Astrocyte (in vitro differentiated cells and primary cell): ENCODE measurements at places on chromosomes 3 and 15. TPM values are rescaled to one million over a fixed set of nuclear protein-coding genes. Genes with fewer than 3 reads are reported as not detected.
A peak's percentile ranks its signal among the peaks of the same experiment; 100 is the strongest.

The EEF1AKMT4 gene
- 7.2 TPM in 2 replicates for total RNA-seq

The SLC9C1 gene
- total RNA-seq = not detected in 2 replicates

The CCDC9B gene
- 9.8 and 10.1 TPM in 2 replicates for total RNA-seq

DNA sequence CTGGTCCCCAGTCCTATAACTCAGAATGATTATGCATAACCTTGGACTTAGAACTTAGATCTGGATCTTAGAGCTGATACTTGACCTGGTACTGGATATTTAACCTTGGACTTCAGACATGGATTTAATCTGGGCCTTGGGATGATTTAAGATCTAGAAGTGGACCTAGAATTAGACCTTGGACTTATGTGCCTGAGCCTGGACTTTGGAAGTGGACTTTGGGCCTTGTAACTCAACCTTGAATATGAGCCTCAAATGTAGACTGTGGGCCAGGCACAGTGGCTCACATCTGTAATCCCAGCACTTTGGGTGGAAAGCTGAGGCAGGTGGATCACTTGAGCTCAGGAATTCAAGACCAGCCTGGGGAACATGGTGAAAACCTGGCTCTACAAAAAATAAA lies 46.1 kb downstream of the ZNF589 start:
- DNase-seq = no peak

DNA sequence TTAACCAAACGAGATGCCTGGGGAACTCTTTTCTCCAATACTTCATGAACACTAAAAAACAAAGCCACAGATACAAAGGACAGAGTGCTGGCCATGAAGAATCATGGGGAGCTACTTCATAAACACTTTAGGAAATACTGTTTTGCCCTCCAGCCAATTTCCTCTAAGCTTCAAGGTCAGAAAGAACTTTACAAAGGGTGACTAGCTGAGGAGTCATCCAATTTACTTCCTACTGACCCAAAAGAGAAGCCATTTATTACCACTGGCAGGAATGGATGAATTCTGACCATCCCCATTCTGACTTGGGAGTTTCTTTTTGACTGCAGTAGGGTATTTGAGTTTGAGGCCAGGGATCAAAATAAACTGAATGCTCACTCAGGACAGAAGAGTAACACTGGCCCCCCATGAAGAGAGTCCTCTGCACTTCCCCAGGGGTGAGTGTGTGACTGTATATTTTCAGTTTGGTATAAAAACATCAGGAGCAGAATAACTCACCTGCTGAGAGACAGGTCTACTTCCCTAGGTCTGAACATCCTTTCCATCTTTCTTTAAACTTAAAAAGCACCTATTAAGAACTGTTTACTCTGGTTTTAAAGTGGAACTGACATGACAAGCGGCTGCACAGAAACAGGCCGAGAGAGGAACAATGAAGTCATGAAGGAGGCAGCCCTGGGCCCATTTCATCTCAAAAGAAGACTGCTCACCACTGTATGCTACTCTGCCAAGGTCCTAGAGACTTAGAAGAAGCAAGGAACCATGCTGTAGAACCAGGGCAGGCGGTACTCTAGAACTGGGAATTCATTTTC lies 203.6 kb downstream of the TNIK start:
- peak; percentile 18 for DNase-seq

DNA sequence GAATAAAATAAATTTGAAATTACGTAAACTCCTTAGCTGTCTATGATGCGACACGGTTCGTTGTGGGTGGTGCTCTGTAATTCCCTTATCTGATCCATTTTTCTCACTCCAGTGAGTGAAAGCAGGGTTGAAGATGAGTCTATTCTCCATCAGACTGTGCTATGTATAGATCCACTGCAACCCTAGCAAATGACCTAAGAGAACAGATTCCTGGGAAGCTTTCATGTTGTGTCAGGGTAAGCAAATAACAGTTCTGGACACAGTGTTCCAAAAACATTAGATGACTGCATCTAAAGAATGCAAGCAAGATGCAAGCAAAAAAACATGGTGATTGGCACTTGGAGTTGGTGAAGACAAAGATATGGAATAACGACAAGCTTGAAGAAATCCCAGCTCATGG lies 239.3 kb downstream of the SLC9A9 start:
- no peak for DNase-seq

DNA sequence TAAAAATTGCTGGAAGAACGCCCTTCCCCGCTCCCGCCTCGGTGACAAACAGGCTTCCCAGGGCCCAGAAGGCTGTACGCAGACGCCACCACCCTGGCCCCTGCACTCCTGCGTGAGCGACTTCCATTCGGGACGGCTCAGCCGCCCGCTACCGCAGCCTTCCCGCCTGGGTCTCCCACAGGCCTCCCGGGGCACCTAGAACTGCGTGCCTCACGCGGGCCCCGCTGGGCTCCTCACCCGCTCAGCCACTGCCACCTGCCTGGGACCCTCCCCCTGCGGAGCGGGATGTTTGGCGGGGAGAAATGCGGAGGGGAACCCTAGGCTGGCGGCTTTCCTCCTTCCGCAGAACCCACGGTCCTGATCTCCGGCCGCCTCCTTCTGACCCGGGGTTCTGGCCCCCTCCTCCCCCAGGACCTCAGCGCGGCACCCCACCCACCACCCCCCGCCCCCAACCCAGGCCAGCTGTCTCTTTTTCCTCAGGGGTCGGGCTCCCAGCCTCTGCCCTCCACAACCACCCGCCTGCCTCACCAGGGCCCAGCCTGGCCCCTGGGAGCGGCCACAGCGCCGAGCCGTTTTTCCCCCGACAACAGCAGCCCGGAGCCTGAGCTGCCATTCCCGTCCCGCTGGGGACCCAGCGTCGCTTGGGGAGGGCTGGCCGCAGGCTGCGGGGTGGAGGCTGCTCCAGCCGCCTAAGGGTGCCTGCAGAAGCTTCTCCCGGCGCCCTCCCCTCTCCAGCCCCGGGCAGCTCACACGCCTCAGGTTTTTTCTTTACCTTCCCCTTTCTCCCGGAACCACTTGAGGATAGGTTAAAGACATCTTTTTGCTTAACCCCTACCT lies 27.6 kb upstream of the RAB7A start:
- DNase-seq = no peak

- DNase-seq = no peak
Measured at GRCh38 chr3:152511904-152512303, 243.2 kb downstream of the MBNL1 start.

GRCh38 chr3:20564966-20565365 lies 379.0 kb upstream of the SGO1 start:
- DNase-seq = no peak
